ENCODE measurements at places on chromosomes 3 and 15.

- DNase-seq: peak; percentile 31
Observed at GRCh38 chr3:159866201-159866746, 122.4 kb upstream of the IL12A start.

DNA sequence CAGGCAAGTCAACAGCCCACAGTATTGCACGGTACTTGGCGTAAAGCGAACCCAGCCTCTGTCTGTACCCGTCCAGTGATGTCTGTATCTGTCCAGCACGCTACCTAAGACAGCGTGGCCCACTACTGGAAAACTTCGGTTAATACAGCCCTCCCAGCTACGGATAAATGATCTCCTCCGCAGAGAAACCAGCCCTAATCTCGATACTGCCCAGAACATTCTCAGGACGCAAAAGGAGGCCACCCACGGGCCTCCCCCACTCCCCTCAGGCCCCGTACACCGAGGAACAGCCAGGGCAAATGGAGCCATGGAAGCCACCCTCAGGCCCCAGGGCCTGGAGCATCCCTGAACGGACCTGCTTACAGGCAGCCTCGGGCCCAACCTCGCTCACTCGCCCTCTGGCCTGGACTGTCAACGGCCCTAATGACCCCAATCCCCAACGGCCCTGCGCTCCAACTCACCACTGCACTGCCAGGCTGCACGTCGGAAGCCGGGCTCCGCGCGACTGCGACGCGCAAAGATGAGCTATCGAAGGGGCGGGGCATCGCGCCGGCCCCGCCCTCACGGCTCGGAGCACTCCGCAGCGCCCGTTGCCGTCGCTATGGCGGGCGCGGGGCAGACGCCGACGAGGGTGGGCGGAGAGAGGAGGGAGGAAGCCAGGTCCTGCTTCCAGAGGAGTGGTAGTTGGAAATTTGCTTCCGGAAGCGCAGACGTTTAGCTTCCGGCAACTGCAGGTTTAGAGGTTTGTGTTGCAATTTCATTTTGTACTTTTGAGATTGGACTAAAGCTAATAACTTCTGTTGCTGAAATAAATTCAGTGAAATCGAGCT, at the start of gene SKIC8:
SKIC8 (minus strand) TSS at position 509 of the 830 bp plus-strand sequence. CDS start 3,923 bp downstream, outside the sequence.
- DNase-seq: peak; percentile 96

GRCh38 chr3:3340965-3341895, 161.7 kb upstream of the CRBN start:
- DNase-seq: no peak

GRCh38 chr15:63466378-63467192, 37.8 kb upstream of the USP3 start:
- DNase-seq: no peak

DNA sequence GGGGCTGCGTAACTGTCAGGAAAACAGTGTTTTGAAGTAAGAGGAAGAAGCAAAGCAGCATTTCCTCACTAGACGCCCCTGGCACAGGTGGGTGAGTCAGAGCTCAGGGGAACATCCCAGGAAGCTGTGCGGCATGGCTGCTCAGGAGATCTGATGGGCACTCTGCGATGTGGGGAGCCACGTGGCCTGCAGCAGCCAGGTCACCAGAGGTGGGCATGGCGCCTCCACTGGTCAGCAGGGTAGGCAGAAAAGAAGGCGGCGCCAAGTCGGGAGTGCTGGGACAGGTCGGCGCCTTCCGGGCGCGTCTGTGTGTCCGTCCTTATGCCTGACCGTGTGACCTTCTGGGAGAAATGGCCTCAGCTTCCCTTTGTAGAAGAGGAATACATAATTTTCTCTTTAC, 249.9 kb upstream of the ST8SIA2 start:
- no peak for DNase-seq

DNA sequence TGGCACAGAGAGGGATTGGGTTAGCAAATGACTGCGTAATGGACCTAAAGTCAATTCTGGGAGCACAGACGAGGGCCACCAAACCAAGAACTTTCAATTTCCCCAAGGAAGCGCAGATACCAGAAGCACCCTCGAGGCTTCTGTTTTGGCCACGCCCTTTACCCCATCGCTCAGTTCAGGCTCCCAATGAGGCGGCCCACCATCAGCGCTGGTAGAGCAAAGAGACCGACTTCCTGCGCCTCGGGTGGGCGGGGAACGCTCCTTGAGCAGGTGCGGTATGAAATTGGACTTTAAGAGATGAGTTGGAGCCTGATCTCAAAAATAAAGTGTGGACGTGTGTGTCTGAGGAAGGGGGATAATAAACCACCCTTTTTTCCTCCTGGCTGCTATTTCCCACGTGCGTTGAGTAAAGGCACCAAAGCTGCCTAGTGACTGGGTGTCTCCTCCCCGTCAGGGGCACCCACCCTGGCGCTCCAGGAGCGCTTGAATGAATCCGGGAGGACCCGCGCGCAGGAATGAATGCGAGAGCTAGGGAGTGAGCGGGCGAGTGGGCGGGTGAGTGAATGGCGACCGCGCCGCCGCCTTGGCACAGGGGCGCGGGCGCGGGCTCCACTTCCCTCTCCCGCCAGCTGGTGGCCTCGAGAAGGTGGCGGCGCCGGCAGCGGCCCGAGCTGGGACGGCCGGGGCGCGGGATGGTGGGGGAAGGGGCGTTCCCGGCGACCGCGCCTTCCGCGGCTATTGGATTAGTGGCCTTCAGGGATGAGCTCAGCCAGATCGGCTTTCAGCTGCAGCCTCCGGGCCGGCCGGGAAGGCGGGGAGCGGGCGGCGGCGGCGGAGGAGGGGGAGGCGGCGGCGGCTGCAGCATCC, at the start of gene SPSB4:
SPSB4 (plus strand) TSS at position 772 of the 867 bp plus-strand sequence. CDS start 14,758 bp downstream, outside the sequence.
- DNase-seq: peak; percentile 82

- DNase-seq: no peak
Observed at GRCh38 chr15:50594311-50594710, 47.8 kb upstream of the USP50 start.

GRCh38 chr3:126259411-126260391, 79.3 kb upstream of the ALDH1L1 start:
- no peak for DNase-seq

GRCh38 chr15:49751191-49751590, 130.3 kb downstream of the DTWD1 start:
- DNase-seq: no peak

DNA sequence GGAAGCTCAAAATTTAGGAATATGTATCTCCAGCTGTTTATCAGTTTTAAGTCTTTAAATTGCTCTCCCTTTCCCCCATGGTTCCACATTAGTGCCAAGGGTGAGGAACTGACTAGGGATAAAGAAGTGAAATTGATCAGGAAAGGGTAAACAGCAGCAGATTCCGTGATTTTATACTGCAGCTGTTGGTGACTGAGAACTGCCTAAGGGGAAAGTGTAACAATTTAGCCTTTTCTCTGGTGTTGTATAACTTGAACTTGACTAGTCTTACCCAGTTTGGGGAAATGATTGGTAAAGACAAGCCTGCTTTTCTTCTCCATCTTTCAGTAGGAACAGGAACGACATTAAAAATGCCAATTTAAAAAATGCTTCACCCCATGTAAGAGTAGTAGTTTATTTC, 5.0 kb downstream of the SPRED1 start:
- DNase-seq: no peak

- no peak for DNase-seq
Observed at GRCh38 chr3:51720292-51721061, 13.6 kb downstream of the GRM2 start.

GRCh38 chr15:34620142-34620541, 36.7 kb upstream of the GOLGA8B start:
- DNase-seq: no peak

DNA sequence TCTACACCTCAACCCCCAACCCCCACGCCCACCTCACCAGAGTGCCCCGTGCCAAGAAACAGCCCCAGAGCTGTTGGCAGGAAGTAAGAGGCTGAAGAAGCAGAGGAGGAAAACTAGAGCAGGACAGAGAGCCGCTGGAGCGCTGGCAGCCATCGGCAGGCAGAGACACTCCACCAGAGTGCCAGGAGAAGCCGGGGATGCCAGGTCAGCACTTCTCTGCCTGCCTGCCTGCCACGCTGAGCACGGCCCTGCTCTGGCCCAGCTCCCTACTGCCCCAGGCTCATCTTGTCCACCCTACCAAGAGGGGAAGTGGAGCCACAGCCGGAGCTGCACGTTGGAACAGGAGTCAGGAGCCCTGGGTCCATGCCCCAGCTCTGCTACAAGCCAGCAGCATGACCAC, 29.7 kb downstream of the CACNA2D2 start:
- peak; percentile 28 for DNase-seq

DNA sequence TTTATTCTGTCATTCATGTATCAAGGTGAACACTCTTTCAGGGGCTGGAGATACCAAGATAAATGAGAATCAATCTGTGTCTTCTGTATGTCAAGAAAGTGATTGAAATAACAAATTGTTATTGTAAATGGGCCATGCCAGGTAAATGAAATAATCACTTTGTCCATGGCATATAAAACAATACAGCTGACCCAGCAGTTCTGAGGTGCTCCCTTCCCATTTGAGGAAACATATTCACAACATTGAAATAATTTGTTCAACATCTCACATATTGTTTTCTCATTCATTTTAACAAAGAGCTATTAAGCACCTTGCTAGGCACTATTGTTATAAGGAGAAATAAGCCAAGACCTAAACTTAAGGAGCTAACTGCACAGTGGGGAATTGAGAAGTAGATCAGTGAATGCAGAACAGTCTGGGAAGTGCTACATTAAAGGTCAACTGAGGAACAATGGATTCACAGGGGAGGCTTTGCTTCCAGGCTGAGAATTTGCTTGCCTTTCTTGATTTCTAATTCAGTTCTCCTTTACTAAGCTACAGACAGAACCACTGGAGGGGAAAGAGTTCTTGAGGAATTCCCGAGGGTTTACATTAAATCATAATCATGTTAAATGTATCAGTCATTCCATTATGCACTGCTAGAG, 806.3 kb upstream of the ARPP21 start:
- no peak for DNase-seq

DNA sequence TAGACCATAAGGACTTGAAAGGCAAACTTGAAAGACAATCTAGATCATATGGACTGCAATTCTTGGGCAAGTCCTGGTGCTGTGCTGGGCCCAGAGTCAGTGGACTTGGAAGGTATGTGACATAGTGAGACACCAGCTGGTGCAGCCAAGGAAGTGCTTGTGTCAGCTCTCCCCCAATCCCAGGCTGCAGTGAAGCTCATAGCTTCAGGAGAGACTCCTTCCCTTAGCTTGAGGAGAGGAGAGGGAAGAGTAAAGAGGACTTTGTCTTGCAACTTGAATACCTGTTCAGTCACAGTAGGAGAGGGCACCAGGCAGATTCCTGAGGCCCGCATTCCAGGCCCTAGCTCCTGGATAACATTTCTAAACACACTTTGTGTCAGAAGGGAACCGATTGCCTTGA, 127.4 kb upstream of the ZPLD1 start:
- no peak for DNase-seq

DNA sequence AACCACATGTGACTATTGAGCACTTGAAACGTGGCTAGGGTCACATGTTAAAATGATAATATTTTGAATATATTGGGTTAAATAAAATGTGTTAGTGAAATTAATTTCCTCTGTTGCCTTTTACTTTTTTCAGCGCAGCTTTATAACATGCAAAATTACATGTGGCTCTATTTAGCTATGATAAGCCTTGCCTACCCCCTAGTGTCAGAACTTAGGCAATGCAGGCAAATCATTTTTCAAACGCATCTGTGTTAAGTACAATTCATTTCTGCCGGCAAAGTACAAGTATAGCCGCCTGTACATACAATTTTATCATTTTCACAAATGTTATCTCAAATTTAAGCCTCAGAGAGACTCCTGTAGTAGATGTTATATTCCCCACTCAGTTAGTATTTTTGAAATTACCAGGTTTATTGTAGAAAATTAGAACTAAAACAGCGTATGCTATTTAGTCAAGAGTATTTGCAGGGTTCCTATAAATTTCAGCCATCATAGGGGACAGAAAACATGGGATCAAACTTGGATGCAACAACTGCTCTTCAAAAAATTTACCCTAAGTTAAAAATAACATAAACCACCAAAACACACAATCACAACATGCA, 56.1 kb downstream of the TAFA4 start:
- no peak for DNase-seq

GRCh38 chr3:79367803-79368202, 400.0 kb downstream of the ROBO1 start:
- no peak for DNase-seq

DNA sequence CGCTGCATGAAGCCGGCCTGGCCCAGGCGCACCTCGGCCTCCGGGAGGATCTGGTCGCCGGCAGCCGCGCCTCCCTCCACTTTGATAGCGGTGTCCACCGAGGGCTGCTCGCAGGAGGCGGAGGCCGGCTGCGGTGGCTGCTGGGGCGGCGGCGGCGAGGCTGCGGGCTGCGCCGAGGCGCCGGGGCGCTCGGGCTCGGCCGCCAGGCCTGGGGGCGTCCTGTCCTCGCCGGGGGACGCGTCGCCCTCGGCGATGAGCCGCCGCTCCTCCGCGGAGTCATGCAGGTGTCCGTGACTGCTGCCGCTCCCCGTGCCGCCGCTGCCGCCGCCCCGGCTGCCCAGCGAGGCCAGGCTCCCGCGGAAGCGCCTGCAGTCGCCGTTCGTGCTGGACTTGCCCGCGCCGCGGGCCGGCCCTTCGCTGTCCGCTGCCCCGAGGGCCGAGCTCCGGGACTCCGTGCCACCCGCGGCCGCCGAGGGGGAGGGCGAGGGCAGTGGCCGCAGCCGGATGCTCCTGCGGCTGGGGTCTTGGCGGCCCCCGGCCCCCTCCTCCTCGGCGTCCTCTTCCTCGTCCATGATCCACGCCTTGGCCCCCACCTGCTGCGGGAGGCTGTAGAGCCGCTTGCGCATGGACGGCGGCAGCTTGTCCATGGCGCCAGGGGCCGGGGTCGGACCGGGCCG, 996 bp downstream of the HCN4 start:
- DNase-seq: no peak
